NCI-H1048 (cell line): ENCODE measurements at places on chromosomes 12 and 14.

- DNase-seq, result no peak
Measured at GRCh38 chr14:99939421-99939820, 125.8 kb upstream of the EVL start.

DNA sequence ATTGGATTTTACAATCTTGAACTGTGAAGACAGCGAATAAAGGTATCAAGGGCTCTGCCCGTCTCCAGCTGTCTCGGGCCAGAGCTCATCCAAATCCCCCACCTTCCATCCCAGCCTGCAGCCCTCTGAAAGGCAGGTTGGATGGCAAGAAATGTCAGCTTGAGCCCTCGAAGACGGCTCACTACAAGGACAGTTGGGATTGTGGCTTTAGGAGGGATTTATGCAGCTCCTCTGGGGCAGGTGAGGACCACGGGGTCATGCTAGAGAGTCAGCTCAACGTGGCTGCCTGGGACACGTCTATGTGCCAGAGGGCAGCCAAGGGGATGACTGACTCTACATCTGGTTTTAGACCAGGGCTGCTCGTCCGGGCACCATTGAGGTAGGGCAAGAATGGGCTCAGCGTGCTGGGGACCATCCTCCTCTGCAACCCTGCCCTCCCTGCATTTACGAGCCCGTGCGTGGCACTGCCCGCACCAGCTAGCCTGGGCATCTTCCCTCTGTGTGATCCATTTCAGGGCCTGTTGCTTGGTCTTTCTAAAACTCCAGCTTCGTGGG, 16.2 kb downstream of the MVK start:
- DNase-seq, result no peak

DNA sequence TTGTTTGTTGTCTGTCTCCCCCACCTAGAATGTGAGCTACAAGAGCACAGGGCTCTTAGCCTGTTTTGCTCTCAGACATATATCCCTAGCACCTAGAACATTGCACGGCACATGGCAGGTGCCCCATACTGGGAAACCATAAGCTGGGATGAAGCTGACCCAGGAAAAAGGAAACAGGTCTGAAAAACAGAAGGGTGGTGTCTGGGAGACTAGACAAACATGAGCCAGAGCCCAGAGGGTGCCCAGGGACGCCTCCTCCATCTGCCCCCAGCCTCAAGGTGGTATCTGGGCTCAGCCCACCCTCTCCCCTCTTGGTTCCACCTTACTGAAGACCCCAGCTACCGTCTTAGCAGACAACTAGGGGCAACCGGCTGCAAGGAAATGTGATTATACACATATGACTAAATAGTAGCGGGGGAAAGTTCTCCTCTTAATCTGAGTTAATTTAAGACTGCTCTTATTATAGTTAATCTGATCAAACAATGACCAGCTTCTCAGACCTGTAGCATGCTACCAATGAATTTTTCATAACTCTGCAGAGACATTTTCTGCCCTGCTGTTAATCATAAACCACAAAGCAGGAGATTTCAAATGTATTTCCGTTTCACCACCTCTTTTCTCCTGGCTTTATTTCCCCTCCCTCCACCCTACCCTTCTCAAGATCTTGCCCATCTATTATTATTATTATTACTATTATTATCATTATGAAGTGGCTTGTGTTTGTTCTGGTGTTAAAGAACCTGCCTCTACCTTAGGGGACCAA, 31.9 kb downstream of the KSR2 start:
- DNase-seq, result no peak

DNA sequence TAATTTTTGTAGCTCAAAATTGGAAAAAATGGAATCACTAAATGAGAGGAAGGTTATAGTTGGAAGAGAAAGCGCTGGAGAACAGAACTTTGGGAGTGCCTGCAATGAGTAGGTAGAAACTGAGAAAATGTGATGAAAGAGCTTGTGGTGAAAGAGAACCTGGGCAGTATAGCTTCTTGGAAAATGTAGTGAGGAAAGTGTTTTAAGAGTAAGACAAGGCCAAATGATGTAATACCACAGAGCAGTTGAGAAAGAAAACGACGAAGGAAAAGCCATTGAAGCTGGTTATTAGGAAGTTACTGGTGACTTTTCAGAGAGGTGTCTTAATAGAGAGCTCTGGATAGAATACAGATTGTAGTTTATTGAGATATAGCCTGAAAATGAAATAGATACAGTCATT, 255.3 kb downstream of the AEBP2 start:
- DNase-seq, result no peak

GRCh38 chr12:89476232-89476631, 48.4 kb downstream of the GALNT4 start:
- no peak for DNase-seq
